ENCODE measurements at places on chromosomes 12 and 14.
A peak's percentile ranks its signal among the peaks of the same experiment; 100 is the strongest.

DNA sequence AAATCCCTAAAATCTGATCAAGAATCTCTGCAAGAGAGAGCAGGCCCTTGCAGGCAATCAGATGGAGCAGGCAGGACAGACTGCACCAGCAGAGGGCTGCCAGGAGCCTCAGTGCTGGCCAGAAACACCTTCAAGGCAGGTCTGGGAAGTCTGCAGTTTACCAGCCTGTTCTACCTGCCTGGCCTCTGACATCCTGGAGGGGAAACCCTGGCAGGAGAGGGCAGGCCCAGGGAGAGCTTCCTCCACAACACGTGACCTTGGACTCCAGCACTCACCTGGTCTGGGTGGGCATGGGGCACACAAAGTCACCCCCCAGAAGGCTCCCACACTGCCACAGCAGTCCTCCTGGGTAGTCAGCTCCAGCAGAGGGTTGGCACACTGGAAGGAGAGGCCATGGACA is 56.0 kb downstream of the ISCA2 start:
- no peaks in the 10 kb centered on the region for H3K4me1 ChIP-seq
- H3K4me3 ChIP-seq: no peak overlapping the region
- H3K27ac ChIP-seq: no peak overlapping the region
- no peaks in the 10 kb centered on the region for H3K36me3 ChIP-seq

GRCh38 chr12:49636979-49637755 is 13.8 kb downstream of the PRPF40B start:
- H3K4me3 ChIP-seq: no peak overlapping the region
- peak; percentile 57 for DNase-seq
- H3K4me1 ChIP-seq: peaks cover 19% of the 10 kb centered on the region

GRCh38 chr12:91224401-91224800 is 41.8 kb upstream of the DCN start:
- H3K36me3 ChIP-seq: no peaks in the 10 kb centered on the region
- H3K27ac ChIP-seq: no peak overlapping the region
- H3K4me3 ChIP-seq: no peak overlapping the region
- no peak for DNase-seq

- no peak overlapping the region for H3K27ac ChIP-seq
- H3K36me3 ChIP-seq: no peaks in the 10 kb centered on the region
- H3K27me3 ChIP-seq: peaks cover 17% of the 10 kb centered on the region
- no peak overlapping the region for H3K4me3 ChIP-seq
- no peak for DNase-seq
Measured at GRCh38 chr12:112682586-112682985, 109.0 kb upstream of the RPH3A start.

GRCh38 chr14:31243860-31244259 is 36.3 kb upstream of the HECTD1 start:
- no peaks in the 10 kb centered on the region for H3K36me3 ChIP-seq
- no peak overlapping the region for H3K27ac ChIP-seq
- no peaks in the 10 kb centered on the region for H3K27me3 ChIP-seq
- DNase-seq: no peak

GRCh38 chr14:75439989-75440388 is 12.2 kb downstream of the JDP2 start:
- H3K4me3 ChIP-seq: no peak overlapping the region
- no peak overlapping the region for H3K27ac ChIP-seq
- H3K27me3 ChIP-seq: no peaks in the 10 kb centered on the region
- H3K4me1 ChIP-seq: peaks cover 6% of the 10 kb centered on the region

DNA sequence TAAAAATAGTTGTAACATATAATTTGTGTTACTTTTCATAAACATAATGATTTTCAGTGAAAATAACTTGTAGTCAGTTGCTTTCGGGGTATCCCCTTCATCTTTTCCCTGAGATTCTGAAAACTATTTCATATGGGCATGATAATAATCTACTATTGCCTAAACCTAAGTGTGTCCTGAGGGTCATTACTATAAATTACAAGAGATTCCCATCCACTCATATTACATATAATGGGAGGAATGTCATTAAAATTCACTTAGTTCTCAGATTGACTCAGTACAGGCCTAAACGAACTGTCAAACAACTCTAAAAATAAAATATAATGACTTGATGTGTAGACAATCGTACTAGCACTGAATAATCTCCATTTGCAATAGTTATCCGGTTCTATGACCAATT is 72.7 kb downstream of the PTPRR start:
- DNase-seq: no peak
- no peaks in the 10 kb centered on the region for H3K36me3 ChIP-seq
- no peaks in the 10 kb centered on the region for H3K4me1 ChIP-seq
- H3K4me3 ChIP-seq: no peak overlapping the region

DNA sequence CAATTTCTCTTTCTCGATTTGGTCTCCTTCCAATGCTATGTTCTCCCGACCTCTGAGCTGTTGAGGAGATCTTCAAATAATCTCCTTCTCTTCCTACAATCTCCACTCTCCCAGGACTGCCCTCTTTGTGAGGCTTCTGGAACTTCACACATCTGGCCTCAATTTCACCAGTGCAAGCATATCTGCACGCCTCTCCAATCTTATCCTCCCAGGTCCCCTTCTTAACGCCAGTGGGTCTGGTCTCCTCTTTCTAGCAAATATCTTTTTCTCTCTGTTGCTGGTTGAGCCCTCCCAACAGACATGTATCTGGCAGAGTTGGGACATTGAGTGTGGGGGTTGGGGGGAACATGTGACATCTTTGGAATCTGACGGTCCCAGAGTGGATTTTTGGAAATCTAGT is 17.9 kb downstream of the RTL1 start:
- H3K4me1 ChIP-seq: no peaks in the 10 kb centered on the region
- no peaks in the 10 kb centered on the region for H3K36me3 ChIP-seq
- H3K27me3 ChIP-seq: peaks cover 18% of the 10 kb centered on the region
- DNase-seq: no peak
- no peak overlapping the region for H3K27ac ChIP-seq

Data from T-cell (primary cell).